Stimulated activated effector memory CD8-positive, alpha-beta T cell treated with anti-CD3 and anti-CD28 coated beads, Interleukin-12 subunit alpha, Interleukin-12 subunit beta, amount 100 ng/mL, for 72 hours (primary cell): ENCODE measurements at places on chromosomes 11 and 22.

GRCh38 chr11:63613517-63614135 lies 607 bp downstream of the PLAAT3 start:
- DNase-seq: peak; percentile 54

DNA sequence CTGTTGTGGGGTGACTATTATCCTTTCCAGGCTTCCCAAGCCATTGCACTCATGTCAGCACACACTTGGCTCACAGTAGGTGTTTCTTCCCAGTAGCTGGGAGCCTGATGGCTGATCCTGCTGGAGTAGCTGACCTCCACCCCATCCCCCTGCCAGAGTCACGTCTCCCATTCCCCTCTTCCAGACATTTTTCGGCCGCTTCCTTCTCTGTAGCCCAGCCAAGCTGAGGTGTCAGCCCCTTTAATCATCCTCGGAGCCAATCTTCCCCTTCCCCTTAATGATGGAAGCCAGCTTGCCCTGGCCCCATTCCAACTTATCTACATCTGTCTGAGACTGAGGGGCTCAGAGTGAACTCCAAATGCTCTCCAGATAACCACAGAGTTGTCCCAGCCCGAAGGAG lies 550.7 kb downstream of the MN1 start:
- no peak for DNase-seq

DNA sequence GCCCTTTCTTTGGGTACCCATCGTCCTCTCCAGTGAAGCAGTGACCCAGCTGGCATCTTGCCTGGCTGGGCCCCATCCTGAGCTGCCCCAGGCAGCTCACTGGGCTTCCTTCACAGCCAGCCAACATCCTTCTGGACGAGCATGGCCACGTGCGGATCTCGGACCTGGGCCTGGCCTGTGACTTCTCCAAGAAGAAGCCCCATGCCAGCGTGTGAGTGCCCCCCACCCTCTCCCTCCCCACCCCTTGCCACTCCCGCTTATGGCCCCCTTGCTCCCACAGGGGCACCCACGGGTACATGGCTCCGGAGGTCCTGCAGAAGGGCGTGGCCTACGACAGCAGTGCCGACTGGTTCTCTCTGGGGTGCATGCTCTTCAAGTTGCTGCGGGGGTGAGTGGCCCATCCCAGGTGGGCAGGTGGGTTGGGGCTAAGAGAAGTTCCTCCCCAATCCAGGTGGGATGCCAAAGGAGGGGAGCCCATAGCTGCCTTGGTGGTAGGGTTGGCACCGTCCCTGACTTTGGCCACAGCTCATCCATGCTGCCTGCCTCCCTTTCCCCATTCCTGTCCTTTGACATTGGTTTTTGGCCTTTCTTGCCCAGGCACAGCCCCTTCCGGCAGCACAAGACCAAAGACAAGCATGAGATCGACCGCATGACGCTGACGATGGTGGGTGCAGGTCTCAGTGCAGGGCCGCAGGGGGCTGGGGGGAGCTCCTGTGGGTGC lies 6.8 kb upstream of the ANKRD13D start:
- no peak for DNase-seq

- DNase-seq: no peak
Observed at GRCh38 chr11:7423946-7424345, 61.4 kb upstream of the OLFML1 start.

DNA sequence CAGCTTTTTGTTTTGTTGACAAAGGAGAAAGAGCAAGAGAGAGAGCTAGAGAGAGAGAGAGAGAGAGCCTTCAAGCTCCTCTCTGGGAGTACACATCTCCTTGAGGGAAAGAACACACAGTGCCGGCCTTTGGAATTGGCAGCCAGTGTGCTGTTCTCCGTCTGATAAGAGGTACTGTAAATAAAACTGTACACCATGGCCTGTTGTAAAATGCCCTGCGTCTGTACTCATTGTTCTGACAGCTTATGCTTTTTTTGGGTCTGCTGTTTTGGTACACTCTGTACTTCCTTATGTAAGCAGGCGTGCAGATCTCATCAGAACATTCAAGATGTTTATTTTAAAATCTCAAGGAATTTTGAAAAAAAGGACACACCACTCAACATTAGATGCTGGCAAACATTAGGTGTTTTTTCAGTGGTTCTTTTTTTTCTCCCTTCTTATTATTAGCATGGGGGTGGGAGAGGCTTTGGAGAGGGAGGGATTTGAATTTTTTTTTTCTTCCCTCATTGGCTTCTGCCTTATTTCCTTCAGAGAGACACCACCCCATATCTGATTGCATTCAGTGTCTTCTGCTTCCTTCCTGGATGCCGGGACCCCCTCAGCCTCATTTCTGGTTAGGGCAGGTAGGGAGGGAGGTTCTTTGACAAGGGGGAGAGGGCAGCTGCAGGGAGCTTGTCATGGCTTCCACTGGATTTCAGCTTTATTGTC lies 116.8 kb upstream of the NNMT start:
- DNase-seq: no peak

- DNase-seq: no peak
Observed at GRCh38 chr11:127493330-127494022, 492.9 kb upstream of the KIRREL3 start.

DNA sequence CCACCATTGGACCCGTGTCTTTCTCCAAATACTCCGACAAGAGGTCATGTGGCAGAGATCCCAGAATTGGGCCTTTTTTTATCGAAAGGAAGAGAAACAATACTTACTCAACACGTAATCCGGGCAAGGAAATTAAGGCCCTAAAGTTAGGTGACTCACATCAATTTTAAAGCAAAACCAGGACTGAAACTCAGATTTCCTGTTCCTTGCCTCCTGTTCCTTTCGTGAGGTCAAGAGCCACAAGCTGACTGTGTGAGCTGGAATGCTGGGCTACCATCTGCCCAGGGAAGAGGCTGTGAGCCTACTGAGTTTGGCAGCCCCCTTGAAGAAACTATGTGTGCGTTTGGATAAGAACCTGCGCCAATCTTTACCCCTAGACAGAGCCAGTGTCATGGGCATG lies 27.1 kb upstream of the MRGPRX2 start:
- no peak for DNase-seq

DNA sequence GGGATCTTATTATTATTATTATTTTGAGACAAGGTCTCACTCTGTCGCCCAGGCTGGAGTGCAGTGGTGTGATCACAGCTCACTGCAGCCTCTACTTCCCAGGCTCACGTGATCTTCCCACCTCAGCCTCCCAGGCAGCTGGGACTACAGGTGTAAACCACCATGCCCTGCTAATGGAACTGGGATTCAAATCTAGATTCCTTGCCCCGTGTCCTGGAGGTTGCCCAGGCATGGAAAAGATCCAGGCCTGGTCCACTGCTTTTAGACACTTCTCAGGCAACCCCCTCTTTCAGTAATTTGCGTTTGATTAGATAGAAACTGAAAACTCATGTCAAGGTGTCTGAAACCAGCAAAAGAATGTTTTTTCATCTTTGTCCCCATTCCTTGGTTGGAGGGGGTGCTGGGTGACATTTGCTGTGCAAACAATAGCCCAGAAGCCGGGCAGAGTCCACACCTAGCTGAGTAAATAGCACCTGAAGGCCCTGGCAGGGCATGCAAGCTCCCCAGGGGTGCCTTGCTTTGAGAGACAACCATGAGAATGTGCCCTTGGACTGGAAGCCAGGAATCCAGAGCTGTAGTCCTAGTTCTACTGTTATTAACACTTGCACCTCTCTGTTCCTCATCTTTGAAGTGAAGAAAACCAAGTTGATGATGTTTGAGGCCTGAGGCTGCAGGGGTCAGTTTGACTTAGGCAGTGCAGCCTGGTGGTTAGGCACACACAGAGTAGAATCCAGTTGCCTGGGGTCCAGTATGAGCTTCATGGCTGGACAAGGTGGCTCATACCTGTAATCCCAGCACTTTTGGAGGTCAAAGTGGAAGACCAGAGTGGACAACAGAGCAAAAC lies 19.1 kb upstream of the XBP1 start:
- DNase-seq: no peak

DNA sequence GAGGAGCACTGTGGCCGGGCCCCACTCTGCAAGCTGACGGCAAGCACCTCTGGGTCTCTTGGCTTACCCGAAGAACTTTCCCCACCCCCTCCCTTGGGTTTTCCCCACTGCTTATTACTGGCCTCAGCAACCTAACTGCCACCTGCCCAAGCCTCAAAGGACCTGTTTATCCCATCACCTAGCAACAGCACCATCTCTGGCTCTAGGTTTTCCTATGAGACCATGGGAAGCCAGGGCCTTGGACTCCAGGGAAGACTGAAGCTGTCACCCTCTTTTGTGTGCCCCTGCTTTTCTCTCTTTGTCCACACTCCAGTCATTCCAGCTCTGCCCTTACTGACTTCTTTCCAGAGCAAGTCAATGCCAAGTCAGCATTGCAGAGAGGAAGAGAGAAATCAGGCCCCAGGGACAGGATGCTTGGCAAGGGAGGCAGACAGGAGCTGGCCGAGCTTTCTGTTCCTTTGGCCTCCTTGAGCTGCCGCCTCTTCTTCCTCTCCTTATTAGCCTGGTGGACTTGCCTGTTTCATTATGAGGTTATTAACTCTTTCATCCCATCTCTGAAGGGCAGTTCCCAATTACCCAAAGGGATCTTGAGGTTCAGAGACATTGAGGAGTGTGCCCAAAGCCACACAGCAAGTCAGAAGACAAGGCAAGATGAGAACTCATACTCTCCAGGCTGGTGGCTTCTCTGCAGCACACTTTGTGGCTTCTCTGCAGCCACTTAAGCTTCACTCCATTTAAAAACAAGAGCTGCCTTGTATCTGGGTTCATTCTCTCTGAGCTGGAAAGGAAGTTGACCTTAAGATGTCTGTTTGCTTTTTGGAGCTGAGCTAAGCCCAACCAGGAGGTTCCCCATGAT lies at the start of gene SMIM35:
Gene SMIM35 (minus strand): TSS at position 51 of the 856 bp plus-strand sequence. CDS start 206 bp downstream, outside the sequence.
- no peak for DNase-seq

GRCh38 chr22:23233084-23233531 lies 52.8 kb downstream of the BCR start:
- no peak for DNase-seq

DNA sequence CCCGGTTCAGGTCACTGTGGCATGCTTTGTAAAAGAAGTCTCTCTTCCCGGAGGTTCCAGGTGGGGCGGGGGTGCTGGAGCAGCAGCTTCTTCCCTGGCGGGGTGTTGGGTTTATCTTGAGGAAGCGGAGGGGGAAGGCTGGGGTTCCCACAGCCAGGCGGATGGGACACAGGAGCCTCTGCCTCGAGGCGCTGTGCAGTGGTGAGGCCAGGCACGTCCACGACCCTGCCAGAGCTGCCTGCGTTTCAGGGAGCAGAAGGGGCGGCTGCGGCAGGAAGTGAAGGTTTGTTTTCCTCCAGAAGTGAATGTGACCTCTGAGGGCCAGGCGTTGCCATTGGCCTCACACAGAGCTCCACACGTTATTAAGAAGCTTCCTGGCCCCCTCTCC lies 20.1 kb upstream of the ADORA2A start:
- no peak for DNase-seq

DNA sequence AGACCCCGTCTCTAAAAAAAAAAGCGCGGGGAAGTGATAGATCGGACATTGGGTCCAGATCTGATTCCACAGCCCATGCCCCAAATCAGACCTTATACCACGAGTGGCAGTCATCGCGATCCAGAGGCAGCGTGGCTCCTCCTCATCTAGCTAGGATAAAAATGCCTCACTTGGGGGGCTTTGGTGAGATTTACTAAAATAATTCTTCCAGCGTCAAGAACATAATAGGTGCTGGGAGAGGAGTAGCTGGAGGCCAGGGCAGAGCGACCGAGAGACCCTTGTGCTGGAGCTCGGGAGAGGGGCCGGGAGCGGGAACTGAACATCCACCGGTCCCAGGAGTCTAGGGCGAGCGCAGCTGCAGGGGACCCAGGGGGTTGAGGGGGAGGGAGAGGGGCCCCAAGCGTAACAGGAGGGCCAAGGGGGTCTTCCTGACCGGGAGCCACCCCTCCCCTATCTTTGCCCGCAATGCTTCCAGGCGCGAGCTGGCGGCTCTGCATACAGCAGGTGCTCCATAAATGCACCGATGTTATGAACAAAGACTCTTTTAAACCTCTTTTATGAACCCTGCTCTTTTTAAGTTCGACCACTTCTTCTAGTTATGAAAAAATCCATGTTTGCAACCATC lies 823 bp upstream of the CPT1A start:
- peak; percentile 55 for DNase-seq

- no peak for DNase-seq
Observed at GRCh38 chr11:34565417-34566207, 52.0 kb upstream of the ELF5 start.

- no peak for DNase-seq
Observed at GRCh38 chr11:44446996-44447771, 118.3 kb upstream of the CD82 start.

DNA sequence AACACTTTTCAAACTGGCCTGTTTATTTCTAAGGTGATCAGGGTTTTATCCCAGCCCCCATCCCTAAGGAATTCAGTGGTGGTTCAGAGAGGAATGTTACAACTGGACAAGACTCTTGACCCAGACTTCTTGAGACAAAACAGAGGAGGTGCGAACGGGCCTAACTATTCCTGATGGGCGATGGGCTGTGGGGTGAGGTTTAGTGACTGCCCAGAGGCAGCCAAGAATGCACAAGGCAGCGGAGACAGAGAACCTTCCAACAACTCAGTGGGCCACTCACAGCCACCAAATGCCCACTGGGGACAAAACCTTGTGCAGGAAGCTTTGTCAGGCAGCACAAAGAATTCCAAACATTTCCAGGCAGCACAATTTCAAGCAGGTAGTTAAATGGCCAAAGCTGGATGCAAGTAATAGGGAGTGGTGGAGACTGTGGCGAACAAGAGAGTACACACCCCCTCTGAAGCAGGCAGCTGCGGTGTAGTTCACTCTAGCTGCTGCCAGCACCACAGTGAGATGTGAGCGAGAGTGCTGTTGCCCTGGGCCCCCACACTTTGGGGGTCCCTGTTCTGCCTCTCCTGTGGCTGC lies 29.2 kb downstream of the SCUBE1 start:
- no peak for DNase-seq

DNA sequence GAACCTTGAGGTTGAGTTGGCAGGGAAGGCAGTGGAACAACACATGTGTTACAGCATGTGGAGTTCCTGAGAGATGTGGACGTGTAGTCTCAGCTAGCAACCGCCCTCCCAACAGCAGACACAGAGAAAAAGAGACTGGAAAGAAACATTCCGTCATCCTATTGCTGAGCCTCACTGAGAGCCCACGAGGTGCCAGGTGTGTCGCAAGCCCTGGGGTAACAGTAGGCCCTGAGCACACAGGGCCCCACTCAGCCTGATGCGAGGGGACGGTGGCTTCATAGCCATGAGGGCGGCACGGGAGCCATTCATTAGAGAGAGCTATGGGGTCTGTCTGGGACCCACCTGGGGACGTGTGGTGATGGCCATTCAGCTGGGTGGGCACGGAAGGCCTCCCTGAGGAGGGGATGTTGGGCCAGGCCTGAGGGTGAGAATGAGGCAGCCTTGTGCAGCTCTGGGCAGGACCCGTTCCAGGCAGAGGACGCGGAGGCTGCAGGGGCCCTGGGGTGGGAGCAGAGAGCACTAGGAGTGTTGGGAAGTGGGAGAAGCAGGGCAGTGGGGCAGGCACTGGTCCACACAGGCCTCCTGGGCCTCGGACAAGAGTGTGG lies 26.2 kb downstream of the MPPED1 start:
- no peak for DNase-seq

- DNase-seq: no peak
Observed at GRCh38 chr11:33197915-33198727, 36.8 kb upstream of the CSTF3 start.

- DNase-seq: peak; percentile 72
Observed at GRCh38 chr11:128725630-128726319, 31.9 kb downstream of the FLI1 start.

GRCh38 chr11:127656116-127656836 lies 655.7 kb upstream of the KIRREL3 start:
- DNase-seq: no peak
